ENCODE measurements at places on chromosomes 5 and 9.
A peak's percentile ranks its signal among the peaks of the same experiment; 100 is the strongest.

- DNase-seq, result no peak
Measured at GRCh38 chr5:56973473-56973872, 21.6 kb upstream of the MIER3 start.

- DNase-seq, result peak; percentile 75
Measured at GRCh38 chr5:142145106-142145900, 36.7 kb downstream of the NDFIP1 start.

- no peak for DNase-seq
Measured at GRCh38 chr5:83441747-83442146, 29.8 kb upstream of the VCAN start.

GRCh38 chr9:114093761-114094505, 5.2 kb downstream of the KIF12 start:
- no peak for DNase-seq

DNA sequence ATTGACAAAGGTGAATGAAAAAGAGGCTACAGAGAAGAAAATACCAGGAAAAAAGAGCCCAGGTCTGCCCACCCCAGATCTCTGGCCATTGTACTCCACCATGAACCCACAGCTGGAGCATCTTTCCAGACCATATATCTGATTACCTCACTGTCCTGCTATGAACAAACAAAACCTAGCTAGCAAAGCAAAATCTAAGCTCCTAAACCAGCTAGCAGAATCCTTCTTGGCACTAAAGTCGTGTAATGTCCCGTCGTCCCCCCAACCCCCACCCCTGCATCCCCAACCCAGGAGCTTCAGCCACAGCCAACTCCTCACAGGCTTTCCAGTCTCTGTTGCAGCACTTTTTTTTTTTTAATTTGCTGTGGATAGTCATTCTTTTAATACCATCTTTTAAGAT, 2.5 kb downstream of the C1QTNF3 start:
- DNase-seq, result no peak
